Activated B cell treated with CpG ODN at 0.5 μM for 24 hours (primary cell): ENCODE measurements at places on chromosomes 7 and 10. TPM values are rescaled to one million over a fixed set of nuclear protein-coding genes. Genes with fewer than 3 reads are reported as not detected.

DNA sequence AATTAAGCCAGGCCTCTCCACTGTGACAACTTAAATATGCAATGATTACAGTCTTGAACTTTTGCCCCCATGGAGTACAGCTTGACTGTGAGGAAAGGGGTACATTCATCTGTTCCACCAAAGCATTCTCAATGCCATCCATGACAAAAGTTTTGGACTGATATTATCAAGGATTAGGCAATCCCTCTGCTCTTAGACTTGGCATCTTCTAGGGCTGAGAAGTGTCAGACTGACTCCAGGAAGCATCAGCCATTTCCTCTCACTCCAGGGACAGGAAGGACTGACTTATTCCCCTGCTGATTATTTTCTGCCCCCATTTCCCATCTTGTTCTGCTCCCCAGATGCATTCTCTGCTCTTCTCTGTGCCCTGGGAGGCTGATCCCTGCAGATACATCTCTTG lies 69.7 kb downstream of the ZNF365 start:
- H3K4me1 ChIP-seq = no peaks in the 10 kb centered on the region
- no peak overlapping the region for H3K27ac ChIP-seq
- no peak overlapping the region for H3K4me3 ChIP-seq
- no peak for DNase-seq
- no peaks in the 10 kb centered on the region for H3K27me3 ChIP-seq

GRCh38 chr10:90920986-90921666 lies at the start of gene ANKRD1:
Gene ANKRD1, minus strand, starts transcription at chr10:90921087. Its CDS starts 60 bp downstream, at chr10:90921027.
- H3K27ac ChIP-seq = no peak within 1 kb of the TSS
- peaks cover 2% of the 10 kb centered on the region for H3K27me3 ChIP-seq
- H3K4me3 ChIP-seq = no peak within 1 kb of the TSS
- no peak for DNase-seq

- H3K27ac ChIP-seq = no peak overlapping the region
- H3K36me3 ChIP-seq = peaks cover 16% of the 10 kb centered on the region
- no peak for DNase-seq
- no peaks in the 10 kb centered on the region for H3K27me3 ChIP-seq
- H3K4me1 ChIP-seq = peaks cover 29% of the 10 kb centered on the region
Measured at GRCh38 chr10:16777473-16778370, 39.5 kb downstream of the RSU1 start.

- peak within 1 kb of the TSS; percentile 55 for H3K4me3 ChIP-seq
- H3K27me3 ChIP-seq = peaks cover 26% of the 10 kb centered on the region
- no peak within 1 kb of the TSS for H3K27ac ChIP-seq
- no peaks in the 10 kb centered on the region for H3K36me3 ChIP-seq
- no peak for DNase-seq
- H3K4me1 ChIP-seq = peaks cover 11% of the 10 kb centered on the region
Measured at GRCh38 chr7:146116521-146117222, at the start of gene CNTNAP2. Gene CNTNAP2, plus strand, starts transcription at chr7:146116801. Its CDS starts 76 bp downstream, at chr7:146116877.

FOXL3 gene
- not detected in 2 replicates for total RNA-seq

- H3K27me3 ChIP-seq = no peaks in the 10 kb centered on the region
- DNase-seq = no peak
- no peaks in the 10 kb centered on the region for H3K4me1 ChIP-seq
- no peak overlapping the region for H3K27ac ChIP-seq
- H3K4me3 ChIP-seq = no peak overlapping the region
- no peaks in the 10 kb centered on the region for H3K36me3 ChIP-seq
Measured at GRCh38 chr10:97584798-97585438, 729 bp downstream of the HOGA1 start.

DNA sequence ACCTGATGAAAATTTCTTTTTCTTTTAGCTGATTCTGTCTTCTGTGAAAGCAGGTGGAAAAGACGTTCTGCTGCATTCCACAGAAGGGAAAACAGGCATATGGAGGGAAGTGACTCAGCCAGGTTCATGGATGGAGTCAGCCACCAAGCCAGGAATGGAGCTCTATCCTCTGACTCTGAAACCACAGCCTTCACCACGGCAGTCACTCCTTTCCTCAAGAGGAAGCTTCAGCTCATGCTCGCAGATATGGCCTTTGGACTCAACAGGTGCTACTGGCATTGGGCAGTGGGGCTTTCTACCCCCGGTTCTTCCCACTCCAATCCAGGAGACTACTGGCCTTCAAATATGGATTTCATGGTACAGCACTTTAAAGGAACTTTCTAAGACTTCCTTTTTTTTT lies 11.5 kb upstream of the PLAU start:
- H3K4me1 ChIP-seq = peaks cover 5% of the 10 kb centered on the region
- no peaks in the 10 kb centered on the region for H3K36me3 ChIP-seq
- peaks cover 8% of the 10 kb centered on the region for H3K27me3 ChIP-seq
- no peak overlapping the region for H3K27ac ChIP-seq
